ENCODE measurements at places on chromosomes 2 and 18.

DNA sequence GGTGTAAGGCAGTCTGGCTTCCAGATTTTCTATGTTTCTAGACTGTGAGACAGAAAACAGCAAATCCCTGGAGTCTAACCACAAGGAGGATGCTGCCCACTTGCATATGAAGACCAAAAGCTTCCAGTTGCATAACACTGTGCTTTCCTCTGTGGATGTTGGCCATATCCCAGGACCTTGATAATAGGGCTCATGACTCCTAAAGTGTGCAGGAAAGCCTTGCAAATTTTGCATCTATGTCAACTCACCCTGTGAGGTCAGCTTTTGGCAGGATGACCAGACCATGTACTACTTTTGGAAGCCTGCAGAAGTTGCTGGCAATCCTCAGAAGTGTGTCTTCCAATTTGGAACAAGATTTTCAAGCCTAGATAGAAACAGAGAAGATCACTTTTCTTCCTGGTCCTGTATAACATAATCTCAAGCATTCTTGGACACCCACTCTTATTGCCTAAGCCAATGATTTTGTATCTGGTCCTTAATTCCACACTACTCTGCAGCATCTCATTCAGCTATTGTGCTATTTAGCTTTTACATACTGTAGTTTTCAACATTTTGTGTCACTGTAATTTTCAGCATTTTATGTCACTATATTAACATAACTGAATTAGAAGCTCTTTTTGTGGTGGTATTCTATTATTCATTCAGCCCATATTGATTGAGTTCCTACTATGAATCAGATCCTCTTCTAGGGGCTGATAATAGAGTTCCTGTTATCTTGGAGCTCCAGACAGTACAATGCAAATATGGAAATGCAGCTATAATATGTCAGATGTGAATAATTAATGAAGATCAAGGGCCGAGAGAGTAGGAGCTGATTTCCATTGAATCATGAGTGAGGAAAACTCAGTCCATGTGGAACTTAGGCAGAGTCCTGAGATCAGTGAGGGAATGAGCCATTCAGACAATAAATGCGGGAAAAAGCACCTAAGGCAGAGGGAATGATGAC is 85.3 kb upstream of the RAB27B start:
- DNase-seq, result peak; percentile 65

DNA sequence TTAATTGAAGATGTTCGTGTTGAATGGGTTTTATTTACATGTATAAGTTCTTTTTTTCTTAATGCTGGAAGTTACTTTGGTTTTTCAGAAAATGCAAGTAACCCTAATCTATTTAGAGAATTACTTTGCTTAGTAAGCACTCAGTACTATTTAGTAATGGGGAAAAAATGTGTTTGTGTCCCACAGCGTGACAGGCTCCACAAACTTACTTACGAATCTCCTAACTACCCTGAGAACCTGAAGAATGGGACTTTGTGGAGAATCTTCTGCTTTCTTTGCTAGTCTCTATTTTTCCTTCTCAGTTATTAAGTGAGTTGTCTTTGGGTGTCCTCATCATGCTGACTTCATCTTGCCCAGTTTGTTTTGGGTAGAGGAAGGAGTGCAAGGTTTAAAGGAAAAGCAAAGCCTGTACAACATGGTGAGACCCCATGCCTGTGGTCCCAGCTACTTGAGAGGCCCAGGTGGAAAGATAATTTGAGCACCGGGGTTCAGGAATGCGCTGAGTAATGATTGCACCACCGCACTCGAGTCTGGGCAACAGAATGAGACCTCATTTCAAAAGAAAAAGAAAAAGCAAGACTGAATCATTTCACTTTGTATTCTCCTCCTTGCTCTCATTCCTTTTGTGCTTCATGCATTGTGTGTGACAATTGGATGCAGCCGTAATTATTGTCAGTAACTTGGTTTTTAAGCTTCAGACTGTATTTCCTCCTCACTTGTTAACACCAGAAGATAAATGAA is 10.2 kb downstream of the NEDD4L start:
- DNase-seq, result no peak

GRCh38 chr18:11713756-11714155 is 24.7 kb downstream of the GNAL start:
- DNase-seq, result no peak

- no peak for DNase-seq
Observed at GRCh38 chr18:56723068-56723467, 71.9 kb downstream of the WDR7 start.

GRCh38 chr2:108564510-108564909 is 30.2 kb downstream of the LIMS1 start:
- no peak for DNase-seq

- no peak for DNase-seq
Observed at GRCh38 chr2:129606496-129607270, 372.8 kb upstream of the RAB6C start.

DNA sequence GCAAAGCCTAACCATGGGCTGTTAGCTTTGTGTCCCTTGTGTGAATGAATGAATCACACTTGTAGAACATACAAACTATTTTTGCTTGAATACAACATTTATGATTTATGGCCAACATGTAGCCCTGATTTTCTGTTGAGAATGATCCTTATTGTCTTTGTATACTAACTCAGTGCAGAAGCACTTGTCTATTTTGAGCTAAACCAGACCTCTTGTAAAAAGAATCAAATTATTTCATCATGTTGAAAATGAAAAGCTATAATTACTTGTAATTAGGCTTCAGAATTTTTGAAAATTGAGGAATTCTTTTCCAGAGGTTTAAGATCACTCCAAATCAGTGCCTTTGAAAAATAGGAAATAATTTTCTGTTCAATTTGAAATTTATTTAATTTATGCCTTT is 85.9 kb downstream of the ZNF407 start:
- DNase-seq, result no peak

GRCh38 chr18:54679318-54680149 is 88.5 kb downstream of the DYNAP start:
- DNase-seq, result peak; percentile 73

- DNase-seq, result no peak
Observed at GRCh38 chr18:31901063-31901462, 41.9 kb downstream of the TRAPPC8 start.

GRCh38 chr2:29448096-29448688 is 333.0 kb downstream of the CLIP4 start:
- DNase-seq, result no peak

DNA sequence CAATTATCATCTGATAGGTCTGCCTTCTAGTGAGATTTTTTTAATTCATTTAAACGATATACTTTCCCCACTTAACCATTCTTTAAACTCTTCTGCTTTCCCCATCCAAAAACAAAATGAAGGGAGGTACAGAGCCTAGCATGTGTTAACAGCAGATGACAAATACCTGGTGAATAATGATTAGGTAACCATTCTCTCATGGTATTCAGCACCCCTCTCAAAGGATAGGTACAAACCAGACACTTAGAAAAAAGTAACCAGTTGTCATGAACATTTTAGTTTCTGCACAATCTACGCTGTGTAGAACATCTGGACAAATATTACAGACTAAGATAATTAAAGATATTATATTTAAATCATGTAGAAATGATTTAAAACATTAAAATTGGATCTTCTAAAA is 56.3 kb downstream of the DNAH7 start:
- no peak for DNase-seq

- DNase-seq, result no peak
Observed at GRCh38 chr2:54166121-54166773, 50.8 kb downstream of the ACYP2 start.

DNA sequence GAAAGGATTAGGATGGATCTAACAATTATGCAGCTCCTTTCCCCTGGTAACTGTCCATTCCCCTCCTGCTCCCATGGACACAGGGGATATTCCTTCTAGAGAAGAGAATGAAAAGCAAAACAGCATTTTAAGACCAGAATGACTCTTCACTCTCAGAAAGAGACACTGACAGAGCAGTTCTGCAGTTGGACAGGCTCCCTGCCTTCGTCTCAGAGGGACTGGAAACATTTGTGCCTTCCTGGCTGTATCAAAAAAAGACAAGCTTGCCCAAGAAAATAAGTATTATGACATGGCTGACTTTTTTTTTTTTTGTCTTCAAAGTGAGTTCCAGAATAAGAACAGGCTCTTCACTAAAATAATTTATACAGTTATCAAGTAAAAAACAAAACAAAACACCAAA is 9.5 kb downstream of the PID1 start:
- no peak for DNase-seq

- peak; percentile 74 for DNase-seq
Observed at GRCh38 chr2:60550178-60550983, 3.1 kb downstream of the BCL11A start.

DNA sequence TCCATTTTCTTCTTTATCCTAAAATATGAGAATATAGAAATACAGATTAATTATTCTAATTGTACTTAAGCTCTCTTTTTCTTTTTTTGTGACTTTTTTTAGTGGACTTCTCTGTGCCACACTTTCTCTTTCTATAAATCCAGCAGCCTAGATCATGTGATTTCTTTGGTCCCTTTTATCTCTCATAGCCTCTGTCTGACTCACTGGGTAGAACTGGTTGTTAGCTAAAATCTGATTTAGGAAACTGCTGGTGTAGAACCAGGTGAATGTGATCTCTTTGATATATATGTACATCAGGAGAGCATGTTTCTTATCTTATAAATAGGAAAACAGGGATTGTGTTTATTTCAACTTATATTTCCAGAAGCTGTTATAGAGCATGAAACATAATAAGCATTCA is 54.9 kb downstream of the VRK2 start:
- no peak for DNase-seq

GRCh38 chr2:75098856-75099255 is 100.5 kb downstream of the TACR1 start:
- DNase-seq, result no peak

- no peak for DNase-seq
Observed at GRCh38 chr2:100290718-100291151, 31.6 kb downstream of the LONRF2 start.

- DNase-seq, result no peak
Observed at GRCh38 chr2:10360850-10361588, 58.3 kb downstream of the HPCAL1 start.
